ENCODE measurements at places on chromosomes 4 and X.
A peak's percentile ranks its signal among the peaks of the same experiment; 100 is the strongest.

GRCh38 chrX:72620550-72621145, 48.0 kb upstream of the HDAC8 start:
- no peak for DNase-seq

- no peak for DNase-seq
Observed at GRCh38 chrX:37714479-37714878, 28.9 kb downstream of the XK start.

- no peak for DNase-seq
Observed at GRCh38 chrX:120768254-120768653, 107.4 kb downstream of the CT47B1 start.

DNA sequence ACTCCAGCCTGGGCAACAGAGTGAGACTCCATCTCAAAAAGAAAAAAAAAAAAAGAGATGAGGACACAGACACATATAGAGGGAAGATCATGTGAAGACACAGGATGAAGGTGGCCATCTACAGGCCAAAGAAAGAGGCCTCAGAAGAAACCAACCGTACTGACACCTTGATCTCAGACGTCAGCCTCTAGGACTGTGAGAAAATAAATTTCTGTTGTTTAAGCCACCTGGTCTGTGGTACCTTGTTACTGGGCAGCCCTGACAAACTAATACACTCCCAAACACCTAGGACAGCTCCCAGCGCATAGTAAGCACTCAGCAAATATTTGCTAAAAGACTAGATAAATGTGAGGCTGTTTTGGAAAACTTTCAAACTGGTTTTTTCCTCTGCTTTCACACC, 59.2 kb upstream of the SMIM10 start:
- DNase-seq, result peak; percentile 9

GRCh38 chrX:78104447-78105176, 564 bp downstream of the PGK1 start:
- DNase-seq, result peak; percentile 79

GRCh38 chr4:6935965-6936364, 26.3 kb downstream of the TBC1D14 start:
- DNase-seq, result no peak

GRCh38 chr4:119209586-119209985, 2.9 kb upstream of the USP53 start:
- no peak for DNase-seq

- peak; percentile 39 for DNase-seq
Observed at GRCh38 chrX:51395810-51396728, 63.4 kb downstream of the NUDT10 start.

- no peak for DNase-seq
Observed at GRCh38 chr4:6262847-6263487, 6.7 kb upstream of the WFS1 start.

DNA sequence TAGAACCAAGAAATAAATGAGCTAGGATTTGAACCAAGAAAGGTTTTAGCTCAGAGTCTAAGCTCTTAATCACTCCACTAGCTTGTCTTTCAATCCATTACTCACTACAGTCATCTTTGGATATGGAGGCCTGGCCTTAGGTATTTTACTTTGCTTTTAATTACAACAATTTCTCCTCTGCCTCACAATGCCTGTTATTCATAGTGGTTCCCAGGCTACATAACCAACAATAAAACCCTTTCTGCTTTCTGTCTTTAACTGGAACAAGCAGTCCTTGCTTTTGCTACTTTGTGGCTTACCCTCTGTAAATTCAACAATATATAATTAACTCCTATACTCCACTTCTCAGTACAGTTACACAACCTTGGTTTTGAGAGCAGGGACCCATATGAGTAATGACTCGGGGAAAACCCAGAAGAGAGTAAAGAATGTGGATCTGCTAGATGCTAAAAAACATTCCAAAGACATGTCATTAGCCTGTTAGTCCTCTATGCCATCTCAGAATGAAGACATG, 94.7 kb upstream of the NAP1L5 start:
- no peak for DNase-seq

- peak; percentile 75 for DNase-seq
Observed at GRCh38 chrX:56248492-56248891, 16.3 kb downstream of the KLF8 start.

DNA sequence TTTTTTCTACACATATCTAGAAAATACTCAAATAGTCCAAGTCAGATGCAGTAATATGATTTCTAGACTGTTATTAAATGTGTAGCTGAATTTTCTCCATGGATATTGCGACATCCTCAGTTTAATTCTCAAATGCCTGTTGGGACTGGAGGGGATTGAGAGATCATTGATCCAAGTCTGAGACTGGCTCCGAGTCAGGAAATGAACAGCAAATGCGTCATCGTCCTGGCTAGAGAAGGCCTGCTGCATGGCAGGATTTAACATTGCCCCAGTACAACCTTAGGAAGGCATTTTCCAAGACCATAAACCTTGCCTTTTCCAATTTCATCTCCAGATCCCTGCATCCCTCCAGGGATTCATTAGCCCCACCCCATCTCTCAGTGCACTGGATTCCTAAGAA, 56.6 kb upstream of the SLC6A14 start:
- DNase-seq, result no peak

- DNase-seq, result no peak
Observed at GRCh38 chr4:69640289-69640688, 847 bp upstream of the UGT2A2 start.

- DNase-seq, result no peak
Observed at GRCh38 chrX:17028356-17028755, 81.9 kb downstream of the REPS2 start.

GRCh38 chr4:112946127-112946526, 103.3 kb upstream of the ANK2 start:
- no peak for DNase-seq

GRCh38 chrX:16320765-16321355, 153.6 kb downstream of the MAGEB17 start:
- no peak for DNase-seq

DNA sequence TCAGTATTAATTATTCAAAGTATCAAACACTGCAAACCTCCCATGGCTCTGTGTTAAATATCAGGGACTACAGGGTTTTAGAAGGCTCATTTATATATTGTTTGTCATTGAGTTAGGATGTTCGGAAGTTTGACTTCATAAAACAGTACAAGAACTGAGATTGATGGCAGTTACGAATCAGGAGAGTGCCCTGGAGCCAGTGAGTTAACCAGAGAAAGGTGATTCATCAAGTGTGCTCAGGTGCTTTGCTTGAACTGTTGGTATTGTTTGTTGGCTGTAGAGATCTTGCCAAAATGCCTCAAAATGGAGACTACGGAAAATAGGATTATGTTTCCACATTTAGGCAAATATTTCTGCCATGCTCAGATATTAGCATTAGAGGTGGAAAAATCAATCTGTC, 7.5 kb upstream of the GPR101 start:
- DNase-seq, result no peak

- no peak for DNase-seq
Observed at GRCh38 chrX:133550665-133551485, 135.6 kb upstream of the GPC4 start.

- no peak for DNase-seq
Observed at GRCh38 chr4:173506597-173507211, 23.3 kb downstream of the HAND2 start.

- peak; percentile 99 for DNase-seq
Observed at GRCh38 chr4:48483006-48483776, at the start of gene SLC10A4. Gene SLC10A4, plus strand, starts transcription at chr4:48483343. Its CDS starts 219 bp downstream, at chr4:48483562.

DNA sequence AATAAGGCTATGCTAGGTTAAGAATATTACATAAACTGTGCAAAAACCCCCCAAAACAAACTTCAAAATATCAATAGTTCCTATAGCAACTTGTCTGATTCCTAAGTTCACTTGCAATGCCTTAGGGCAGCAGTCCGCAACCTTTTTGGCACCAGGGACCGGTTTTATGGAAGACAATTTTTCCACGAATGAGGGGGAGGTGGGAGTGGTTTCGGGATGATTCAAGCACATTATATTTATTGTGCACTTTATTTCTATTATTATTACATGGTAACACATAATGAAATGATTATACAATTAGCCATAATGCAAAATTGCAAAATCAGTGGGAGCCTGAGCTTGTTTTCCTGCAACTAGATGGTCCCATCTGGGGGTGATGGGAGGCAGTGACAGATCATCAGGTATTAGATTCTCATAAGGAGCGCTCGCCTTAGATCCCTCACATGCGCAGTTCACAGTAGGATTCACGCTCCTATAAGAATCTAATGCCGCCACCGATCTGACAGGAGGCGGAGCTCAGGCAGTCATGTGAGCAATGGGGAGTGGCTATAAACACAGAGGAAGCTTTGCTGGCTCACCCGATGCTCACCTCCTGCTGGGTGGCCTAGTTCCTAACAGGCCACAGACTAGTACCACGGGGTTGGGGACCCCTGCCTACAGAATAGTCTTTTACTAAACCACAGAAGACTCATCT, 39.7 kb downstream of the ACOX3 start:
- peak; percentile 16 for DNase-seq

DNA sequence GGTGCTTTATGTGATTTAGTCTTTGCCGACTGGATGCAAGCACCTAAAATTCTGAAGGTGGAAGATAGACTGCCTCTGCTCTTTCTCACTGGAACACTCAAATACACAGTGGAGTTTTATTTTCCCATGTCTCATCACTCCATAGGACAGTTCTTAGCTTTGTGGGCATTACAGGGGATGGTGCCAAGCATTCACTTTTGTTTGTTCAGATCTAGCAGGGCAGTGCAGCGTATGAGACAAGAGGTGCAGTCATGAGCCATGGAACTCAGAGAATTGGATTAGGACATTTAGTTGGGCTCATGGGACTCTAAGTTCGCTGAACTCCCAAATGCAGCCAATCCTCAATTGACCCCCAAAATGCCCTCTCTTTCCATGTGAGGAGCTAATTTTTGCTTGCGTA, 1136.9 kb upstream of the PRKX start:
- DNase-seq, result no peak

- DNase-seq, result peak; percentile 45
Observed at GRCh38 chr4:24686866-24687692, 102.7 kb upstream of the DHX15 start.

- no peak for DNase-seq
Observed at GRCh38 chr4:185534866-185535611, at the start of gene PDLIM3. Gene PDLIM3, minus strand, starts transcription at chr4:185535507. Its CDS starts 73 bp downstream, at chr4:185535434.

GRCh38 chr4:117560329-117560728, 474.0 kb upstream of the NDST3 start:
- DNase-seq, result peak; percentile 5

DNA sequence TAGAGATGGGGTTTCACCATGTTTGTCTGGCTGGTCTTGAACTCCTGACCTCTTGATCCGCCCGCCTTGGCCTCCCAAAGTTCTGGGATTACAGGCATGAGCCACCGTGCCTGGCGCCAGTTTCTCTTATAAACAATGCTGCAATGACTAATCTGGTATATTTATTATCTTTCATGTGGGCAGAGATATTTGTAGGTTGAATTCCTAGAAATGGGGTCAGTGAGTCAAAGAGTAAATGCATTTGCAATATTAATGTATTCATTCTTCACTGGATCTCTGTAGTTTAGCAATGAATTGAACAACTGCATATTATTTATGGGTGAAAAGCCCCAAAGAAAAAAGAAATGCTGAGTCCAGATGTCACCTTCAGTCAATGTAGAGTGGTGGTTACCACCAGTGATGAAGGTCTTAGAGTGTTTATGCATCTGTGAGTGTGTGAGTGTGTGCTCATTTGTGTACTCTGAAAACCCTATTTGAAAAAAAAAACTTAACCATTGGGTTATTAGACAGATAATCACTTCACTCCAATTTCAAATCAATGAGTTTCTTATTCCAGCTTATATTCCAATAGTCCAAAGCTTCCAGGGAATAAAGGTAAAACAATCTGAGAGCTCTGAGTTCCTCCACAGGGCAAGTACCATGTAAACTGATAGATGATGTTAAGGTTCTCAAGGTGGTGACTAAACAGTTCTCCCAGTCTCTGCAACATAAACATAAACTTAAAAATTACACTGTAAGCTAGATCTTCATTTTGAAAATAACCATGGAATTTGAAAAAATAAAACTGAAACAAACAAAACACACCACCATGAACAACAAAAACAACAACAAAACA, 22.6 kb upstream of the CD38 start:
- DNase-seq, result no peak

Data from hematopoietic multipotent progenitor cell treated with erythropoietin and hydrocortisone succinate and interleukin-3 and kit ligand, for 6 days (in vitro differentiated cells).